Astrocyte of the spinal cord (primary cell): ENCODE measurements at places on chromosomes 11 and 22.

DNA sequence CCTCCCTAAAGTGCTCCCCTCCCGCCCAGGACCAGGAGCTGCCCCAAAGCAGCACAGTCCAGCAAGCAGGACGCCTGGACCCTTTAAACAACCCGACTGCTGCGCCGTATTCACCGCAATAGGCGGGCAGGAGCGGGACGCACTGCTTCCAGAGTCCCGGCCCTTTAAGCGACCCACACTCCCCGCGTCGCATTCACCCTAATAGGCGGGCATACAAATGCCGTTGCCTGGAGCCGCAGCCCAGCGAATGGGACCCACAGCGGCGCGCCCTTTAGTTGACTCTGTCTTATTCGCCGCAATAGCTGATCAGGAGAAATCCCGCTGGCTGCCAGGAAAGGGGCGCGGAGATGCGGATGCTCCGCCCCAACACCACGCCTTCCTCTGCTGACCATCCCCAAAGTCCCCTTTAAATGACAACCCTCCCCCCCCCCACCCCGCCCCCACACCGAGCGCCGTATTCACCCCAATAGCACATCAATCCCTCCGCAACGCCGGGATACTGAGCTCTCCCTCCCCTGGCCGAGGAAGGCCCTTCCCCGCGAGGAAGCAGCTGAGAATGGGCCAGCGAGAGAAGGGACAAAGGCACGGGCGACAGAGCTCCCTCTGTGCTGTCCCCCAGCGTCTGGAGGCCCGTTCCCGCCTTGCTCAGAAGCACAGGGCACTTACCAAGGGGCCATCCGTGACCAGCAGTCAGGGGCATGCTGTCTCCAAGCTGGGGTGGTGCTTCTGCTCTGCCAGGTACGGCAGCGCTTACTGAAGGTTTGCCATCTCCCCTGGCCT lies 4.7 kb downstream of the OSBPL5 start:
- peak; percentile 97 for DNase-seq

DNA sequence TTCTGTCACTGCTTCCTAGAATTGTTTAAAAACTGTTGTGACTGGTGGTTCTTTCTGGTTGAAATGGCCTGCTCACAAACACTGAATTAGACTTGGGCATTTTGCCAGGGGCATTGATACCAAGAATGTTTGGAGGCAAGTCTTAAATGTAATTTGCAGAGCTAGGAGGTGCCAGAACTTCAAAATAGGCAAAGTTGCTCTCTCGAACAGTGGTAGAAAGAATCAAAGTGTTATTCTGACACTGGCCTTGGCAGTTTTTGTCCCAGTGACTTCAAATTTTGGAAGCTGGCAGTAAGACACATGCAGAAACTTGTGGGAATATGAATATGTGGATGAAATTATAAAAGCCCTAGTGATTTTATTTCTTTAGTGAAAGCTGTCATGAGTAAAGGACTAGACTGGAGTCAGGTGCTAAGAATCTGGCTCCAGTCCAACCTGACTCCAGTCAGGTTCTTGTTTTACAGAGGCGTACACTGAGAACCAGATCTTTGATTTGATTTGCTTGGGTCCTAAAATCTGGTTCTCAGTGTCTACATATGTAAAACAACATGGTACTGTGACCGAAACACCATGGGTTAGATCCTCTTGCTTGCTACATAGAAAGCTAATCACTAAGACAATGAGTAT lies 20.9 kb downstream of the SVIP start:
- DNase-seq = no peak

DNA sequence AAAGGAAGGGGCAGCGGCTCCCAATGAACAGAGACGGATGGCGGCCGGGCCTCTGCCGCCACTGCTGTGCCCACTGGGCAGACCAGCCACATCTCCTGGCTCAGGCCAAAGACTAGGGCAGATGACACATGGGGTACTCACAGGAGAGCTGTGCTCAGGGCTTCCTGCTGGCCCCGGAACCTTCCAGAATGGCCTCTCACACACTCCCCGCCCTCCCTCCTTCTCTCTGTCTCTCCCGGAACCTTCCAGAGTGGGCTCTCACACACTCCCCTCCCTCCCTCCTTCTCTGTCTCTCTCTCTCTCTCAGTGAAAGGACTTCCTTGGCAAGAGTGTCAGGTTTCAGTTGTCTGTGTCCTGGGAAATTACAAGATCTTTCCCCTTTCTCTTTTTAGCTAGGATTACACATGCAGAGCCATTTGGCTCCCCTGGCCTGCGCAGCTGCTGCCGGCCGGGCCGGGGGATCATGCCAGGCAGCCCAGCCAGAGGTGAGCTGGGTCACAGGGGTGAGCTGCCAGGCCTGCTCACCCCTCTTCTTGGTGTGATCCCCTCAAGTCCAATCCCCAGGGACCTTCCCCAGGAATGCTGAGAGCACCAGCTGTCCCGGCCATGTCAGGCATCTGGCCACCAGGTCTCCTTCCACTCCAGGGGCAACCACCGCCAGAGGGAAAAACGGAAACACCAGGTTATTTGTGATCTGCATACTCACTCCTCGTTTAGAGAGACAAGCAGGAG lies 45.3 kb upstream of the ADA2 start:
- DNase-seq = peak; percentile 48

- no peak for DNase-seq
Observed at GRCh38 chr11:45967506-45967905, 45.0 kb downstream of the LARGE2 start.

DNA sequence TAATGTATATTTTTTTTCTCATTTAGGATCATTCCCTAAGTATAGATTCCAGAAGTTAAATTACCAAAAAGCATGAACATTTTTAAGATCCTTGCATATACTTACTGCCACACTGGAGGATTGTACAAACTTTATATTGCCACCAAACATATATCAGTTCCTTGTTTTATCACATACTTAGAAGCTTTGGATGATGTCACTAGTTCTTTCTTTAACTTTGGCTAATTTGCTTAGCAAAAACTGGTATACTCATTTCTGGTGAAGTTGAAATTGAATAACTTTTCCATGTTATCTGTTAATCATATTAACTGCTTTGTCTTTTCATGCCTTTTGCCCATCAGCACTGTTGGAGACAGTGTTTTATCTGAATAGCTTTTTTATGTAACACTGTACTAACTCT lies 31.6 kb upstream of the PRDM10 start:
- no peak for DNase-seq

DNA sequence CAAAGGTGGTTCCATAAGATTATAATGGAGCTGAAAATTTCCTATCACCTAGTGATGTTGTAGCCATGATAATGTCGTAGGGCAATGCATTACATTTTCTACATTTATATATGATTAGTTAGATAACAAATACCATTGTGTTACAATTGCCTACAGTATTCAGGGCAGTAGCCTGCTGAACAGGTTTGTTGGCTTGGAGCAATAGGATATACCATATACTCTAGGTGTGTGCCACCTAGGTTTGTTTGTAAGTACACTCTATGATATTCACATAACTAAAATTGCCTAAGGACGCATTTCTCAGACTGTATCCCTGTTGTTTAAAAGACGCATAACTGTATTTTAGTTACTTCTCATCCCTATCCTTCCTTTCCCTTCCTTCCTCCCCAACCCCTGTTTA lies 13.6 kb downstream of the PLEKHB1 start:
- DNase-seq = no peak

- no peak for DNase-seq
Observed at GRCh38 chr11:134569195-134569594, 157.2 kb upstream of the B3GAT1 start.

GRCh38 chr11:64614917-64615316 lies 23.9 kb downstream of the SLC22A12 start:
- no peak for DNase-seq

GRCh38 chr11:74203966-74204365 lies 32.9 kb downstream of the PPME1 start:
- no peak for DNase-seq

DNA sequence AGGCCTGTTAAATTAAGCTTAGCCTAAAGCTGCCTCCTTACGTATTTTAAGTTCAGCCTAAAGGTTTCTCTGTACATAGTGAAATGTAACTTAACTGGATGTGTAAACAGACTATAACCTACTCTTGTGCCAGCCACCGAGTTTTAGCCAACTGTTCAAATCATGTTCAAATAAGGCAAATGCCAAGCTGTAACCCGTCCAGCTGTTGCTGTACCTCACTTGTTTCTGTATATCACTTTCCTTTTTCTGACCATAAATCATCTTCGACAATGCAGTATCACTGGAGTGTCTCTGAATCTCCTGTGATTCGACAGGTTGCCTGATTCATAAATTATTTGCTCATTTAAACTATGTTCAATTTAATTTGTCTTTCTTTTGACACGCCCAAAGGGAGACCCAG lies 4.0 kb upstream of the PLAAT5 start:
- no peak for DNase-seq

GRCh38 chr11:65430406-65431217 lies 8.0 kb downstream of the NEAT1 start:
- DNase-seq = peak; percentile 76

- no peak for DNase-seq
Observed at GRCh38 chr22:37383341-37383740, 43.9 kb downstream of the ELFN2 start.

DNA sequence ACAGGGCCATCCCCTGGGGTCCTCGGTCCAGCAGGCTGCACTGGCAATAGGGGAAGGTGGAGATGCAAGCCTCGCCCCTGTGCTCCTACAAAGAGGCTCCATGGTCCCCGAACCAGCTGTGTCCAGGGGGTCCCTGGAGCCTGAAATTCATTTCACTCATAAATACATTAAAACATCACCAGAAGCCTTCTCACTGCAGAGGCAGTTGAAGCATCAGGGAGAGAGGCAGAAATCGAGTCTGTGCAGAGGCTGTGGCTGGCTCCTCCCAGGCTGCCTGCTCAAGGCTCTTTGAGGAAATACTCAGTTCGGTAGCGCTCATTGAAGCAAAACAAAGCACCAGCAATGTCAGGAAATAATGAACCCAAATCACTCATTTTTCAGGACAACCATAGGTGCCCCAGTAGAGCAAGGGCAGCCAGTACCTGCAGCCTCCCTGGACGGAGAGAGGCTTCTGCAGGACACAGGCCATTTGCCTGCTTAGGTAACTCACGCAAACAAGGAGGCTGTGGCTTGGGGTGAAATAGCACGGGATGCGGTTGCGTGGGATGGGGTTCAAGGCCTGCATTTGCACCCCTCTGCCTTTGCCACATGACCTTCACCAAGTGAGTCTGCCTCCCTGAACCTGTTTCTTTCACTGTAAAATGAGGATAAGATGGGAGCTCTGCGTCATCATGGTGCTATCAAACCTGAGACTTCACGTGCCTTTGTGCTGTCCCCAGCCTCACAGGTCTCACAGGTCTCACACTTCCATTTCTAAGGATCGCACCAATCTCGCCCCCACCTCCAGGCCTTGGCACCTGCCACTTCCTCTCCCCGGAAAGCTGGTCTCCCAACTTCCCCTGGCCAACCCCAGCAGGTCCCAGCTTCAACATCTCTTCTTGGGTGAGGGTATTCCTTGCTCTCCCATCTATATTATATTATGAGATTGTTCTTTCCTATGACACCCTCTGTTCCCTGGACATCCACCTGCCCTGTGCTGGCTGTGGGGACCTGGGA lies 84.3 kb upstream of the SHISAL1 start:
- no peak for DNase-seq

- DNase-seq = no peak
Observed at GRCh38 chr11:70134490-70134889, 56.4 kb downstream of the ANO1 start.

DNA sequence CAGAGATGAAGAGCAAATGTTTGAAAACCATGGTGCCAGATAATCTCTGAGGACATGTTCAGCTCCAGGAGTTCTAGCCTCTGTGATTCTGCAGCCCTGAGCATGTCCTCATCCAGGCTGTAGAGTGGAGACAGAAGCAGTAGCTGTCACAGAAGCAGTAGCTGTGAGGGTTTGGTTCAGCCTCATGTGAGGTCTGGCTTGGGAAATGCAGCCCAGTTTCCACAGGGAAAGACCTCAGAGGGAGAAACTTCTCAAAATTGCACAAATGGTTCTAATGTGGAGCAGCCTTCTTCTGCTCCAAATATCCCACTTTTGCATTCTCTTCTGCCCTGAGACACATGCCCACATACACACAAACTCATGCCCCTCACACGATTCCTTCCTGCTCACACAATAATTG lies 48.4 kb downstream of the DBX1 start:
- no peak for DNase-seq

- DNase-seq = no peak
Observed at GRCh38 chr11:46455834-46456233, 64.3 kb upstream of the CHRM4 start.

- peak; percentile 63 for DNase-seq
Observed at GRCh38 chr22:42697542-42698013, 23.1 kb downstream of the A4GALT start.

DNA sequence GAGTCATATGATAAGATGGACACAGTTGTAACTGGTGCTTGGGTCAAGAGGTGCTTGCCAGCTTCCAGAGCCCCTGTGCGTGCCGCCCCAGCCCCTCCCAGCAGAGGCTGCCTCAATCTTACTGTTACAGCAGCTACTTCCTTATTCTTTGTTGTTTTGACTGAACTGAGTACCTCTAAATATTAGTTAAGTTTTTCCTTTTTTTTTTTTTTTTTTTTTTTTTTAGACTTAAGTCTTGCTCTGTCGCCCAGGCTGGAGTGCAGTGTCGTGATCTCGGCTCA lies 8.8 kb downstream of the ZBED4 start:
- DNase-seq = no peak

- DNase-seq = no peak
Observed at GRCh38 chr11:68386331-68386978, 74.1 kb downstream of the LRP5 start.
